Activated T-cell treated with anti-CD3 and anti-CD28 coated beads for 1 hour (primary cell): ENCODE measurements at places on chromosomes 7 and 10.

GRCh38 chr7:84822941-84823510 lies 363.8 kb downstream of the SEMA3D start:
- no peak for DNase-seq

- DNase-seq = no peak
Measured at GRCh38 chr10:128932071-128932820, 534.8 kb upstream of the MGMT start.

DNA sequence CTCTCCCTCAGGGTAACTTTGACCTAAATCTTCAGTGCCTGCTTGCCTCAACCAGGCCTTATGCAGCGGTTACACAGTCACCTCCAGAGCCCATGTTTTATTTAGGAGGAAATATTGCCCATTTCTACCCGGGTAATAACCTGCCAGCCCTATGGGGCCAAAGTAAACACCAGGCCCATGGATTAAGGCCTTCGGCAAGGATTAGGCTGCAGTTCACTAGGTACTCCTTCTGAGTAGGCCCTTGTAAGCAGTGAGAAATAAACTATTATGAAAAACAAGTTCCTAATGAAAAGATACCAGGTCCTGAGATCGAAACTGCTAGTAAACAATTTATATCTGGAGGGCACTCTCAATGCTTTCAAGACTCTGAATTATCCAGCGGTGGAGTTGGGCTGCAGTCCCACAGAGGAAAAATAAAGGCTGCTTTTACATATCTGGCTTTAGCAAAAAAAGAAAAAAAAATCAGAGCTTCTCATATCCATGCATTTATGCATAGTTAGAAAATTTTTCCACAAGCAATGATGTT lies 3.7 kb upstream of the HOXA10 start:
- no peak for DNase-seq

- no peak for DNase-seq
Measured at GRCh38 chr7:105682341-105683060, 101.2 kb upstream of the EFCAB10 start.

- peak; percentile 60 for DNase-seq
Measured at GRCh38 chr7:107180378-107180777, 11.6 kb downstream of the HBP1 start.

GRCh38 chr7:348962-349743 lies 59.2 kb downstream of the FOXL3 start:
- DNase-seq = no peak

- no peak for DNase-seq
Measured at GRCh38 chr7:131170440-131171271, 157.0 kb upstream of the MKLN1 start.
